ENCODE measurements at places on chromosomes 1 and 21.

- no peaks in the 10 kb centered on the region for H3K27me3 ChIP-seq
- peaks cover 25% of the 10 kb centered on the region for H3K4me1 ChIP-seq
- peaks cover 61% of the 10 kb centered on the region for H3K36me3 ChIP-seq
These were observed 40.2 kb downstream of the DUSP10 start for GRCh38 chr1:221701570-221702186.

DNA sequence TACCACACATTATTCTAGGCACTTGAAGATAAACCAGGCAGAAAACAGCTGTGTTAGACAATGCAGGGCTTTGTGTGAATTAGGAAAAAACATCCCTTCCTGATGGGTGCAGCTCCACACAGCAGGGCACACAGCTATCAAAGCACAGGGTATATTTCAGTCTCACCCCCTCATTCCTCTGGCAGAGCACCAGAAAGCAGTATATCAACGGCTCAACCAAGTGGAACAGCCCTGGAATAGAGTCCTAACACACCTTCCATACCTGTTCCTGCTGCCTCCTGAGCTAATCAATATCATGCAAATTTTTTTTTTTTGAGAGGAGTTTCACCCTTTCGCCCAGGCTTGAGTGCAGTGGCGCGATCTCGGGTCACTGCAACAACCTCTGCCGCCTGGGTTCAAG lies 32.1 kb downstream of the LYST start:
- H3K27ac ChIP-seq = no peak overlapping the region
- no peak for DNase-seq
- peaks cover 25% of the 10 kb centered on the region for H3K36me3 ChIP-seq
- H3K4me1 ChIP-seq = peaks cover 22% of the 10 kb centered on the region

DNA sequence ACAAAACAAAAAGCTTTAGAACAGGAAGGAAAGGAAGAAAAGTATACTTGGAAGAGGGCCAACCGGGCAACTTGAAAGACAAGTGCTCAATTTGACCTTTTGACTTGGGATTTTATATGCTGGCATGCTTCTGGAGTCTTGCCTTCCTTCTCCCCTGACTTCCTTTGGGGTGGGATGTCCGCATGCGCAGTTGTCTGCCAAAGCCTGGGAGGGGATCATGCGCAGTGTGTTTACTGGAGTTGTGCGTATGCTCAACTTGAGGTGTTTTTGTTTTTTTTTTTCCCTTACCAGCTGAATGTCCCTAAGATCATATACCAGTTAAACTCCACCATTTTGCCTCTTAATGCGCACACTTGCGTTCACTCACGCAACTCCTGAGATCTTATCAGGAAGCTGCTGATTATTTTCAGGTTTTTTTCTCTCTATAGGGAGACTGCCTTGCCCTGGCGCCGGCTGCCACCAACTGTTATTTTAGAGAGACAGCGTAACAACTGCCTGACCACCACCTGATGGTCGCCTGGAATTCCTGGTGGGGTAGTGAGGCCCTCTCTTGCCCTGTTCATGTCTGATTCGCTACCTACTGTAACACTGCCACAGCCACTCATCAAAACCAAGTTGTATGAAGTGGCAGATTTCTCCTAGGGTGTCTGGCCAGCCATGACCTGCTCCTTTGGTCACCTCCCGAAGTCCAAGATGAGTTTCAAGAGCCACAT lies 138.7 kb upstream of the ZNF644 start:
- no peak for DNase-seq
- no peaks in the 10 kb centered on the region for H3K36me3 ChIP-seq
- H3K4me3 ChIP-seq = no peak overlapping the region
- H3K27ac ChIP-seq = no peak overlapping the region
- H3K27me3 ChIP-seq = no peaks in the 10 kb centered on the region

- peaks cover 2% of the 10 kb centered on the region for H3K27me3 ChIP-seq
- H3K36me3 ChIP-seq = peaks cover 4% of the 10 kb centered on the region
- peaks cover 17% of the 10 kb centered on the region for H3K4me1 ChIP-seq
These were observed 33.4 kb downstream of the CYP2J2 start for GRCh38 chr1:59892841-59893811.

DNA sequence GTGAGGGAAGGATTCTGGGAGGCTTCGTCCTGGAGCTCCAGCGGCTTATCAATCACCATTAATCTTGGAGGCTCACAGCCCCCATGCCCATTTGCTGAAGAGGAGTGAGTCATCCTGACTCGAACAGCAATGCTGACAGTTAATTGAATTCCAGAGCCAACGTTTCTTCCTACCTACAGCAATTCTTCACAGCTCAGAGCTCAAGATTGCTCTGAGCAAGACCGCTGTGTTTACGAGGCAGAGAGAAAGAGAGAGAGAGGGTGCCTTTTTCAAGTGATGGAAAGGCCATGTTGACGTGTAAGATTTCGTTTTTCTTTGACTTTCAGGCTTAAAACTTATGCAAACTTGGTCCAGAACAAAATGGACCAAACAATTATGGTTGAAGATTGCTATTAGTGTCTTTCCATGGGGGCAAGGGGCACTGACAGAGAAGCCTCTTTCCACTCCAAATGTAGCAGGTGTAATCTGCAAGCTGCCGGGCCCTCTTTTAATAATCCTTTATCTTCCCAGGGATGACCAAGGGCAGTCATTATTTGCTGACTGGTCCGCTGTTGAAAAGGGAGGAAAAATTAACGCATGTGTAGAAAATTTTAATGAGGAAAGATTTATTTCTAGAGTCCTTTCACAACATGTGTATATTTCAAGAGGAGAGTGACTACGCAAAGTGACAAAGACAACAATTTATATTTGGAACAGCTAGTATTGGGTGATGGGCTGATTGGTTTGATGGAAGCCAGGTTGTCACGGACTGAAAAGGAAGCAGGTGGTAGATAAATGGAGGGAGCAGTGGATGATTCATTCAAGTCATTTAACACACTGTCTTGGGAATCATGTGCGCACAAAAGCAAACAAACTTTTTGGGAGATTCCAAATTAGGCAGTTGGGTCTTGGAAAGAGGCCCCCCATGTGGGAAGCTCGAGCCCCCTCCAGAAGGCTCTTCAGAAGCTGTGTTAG lies 136.1 kb upstream of the IRF2BP2 start:
- H3K4me3 ChIP-seq = no peak overlapping the region
- H3K27me3 ChIP-seq = no peaks in the 10 kb centered on the region
- H3K27ac ChIP-seq = no peak overlapping the region
- DNase-seq = no peak

DNA sequence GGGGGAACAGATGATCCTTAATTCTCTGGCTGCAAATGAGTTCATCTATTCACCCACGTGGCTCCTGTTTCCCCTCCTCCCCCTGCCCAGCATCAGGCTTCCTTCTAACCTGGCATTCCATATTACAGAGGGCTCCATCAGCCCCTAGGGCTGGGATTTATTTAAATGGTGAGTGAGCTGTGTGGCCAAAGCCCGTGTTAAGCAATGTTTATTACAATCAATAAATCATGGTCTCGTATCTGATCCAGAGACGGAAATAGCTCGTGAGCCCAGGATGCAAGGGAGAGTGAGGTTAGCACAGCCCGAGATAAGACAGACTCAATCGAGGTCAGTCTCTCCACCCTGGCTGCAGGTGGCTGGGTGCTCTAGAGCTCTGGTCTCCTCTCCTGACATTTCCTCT lies 43.1 kb upstream of the IGSF21 start:
- H3K27me3 ChIP-seq = peaks cover 13% of the 10 kb centered on the region
- peaks cover 3% of the 10 kb centered on the region for H3K4me1 ChIP-seq
- no peak for DNase-seq
- H3K27ac ChIP-seq = no peak overlapping the region
- no peaks in the 10 kb centered on the region for H3K36me3 ChIP-seq

DNA sequence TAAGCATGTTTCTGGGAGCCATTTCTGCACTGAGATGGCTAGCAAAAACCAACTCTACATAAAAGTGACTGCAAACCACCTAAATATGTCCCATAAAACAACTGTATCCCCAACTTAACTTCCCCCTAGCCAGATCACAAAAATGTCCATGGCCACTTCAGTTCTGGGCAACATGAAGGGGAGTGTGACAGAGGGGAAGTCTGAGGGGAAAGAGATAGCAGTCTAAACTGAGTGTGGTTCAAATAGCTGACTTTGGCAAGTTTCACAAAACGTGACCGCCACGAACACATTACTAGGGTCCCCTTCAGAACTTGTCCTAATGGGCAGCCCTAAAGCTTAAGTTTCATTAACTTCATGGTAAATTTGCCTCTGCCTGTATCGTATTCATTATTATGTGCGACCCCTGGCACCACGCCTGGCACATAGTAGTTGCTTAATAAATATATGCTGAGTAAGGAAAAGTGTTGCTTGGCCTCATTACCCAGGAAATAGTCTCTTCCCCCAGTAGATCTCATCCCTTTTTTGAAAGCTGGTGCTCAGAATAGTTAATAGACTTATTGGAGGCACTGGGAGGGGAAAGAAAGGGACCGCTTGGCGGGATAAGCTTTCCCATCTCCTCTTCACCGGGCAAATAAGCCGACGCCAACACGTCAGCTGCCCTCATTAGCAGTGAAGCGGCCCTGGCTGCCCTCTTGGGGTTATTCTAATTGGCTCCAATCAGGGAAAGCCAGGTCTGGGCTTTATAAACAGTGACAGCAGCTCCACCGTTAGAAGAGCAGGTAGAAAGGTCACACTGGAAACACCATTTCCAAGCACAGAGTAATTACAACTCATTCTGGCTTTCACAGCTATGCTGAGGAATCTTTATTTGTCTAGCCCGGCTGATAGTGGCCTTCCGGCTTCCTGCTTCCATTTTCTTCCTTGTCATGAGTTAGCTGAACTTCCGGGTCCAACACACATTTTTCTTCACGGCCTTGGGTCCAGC lies 122.1 kb downstream of the LRIG2 start:
- peaks cover 7% of the 10 kb centered on the region for H3K27me3 ChIP-seq
- DNase-seq = no peak
- H3K27ac ChIP-seq = no peak overlapping the region
- H3K4me1 ChIP-seq = peaks cover 2% of the 10 kb centered on the region
- no peaks in the 10 kb centered on the region for H3K36me3 ChIP-seq

DNA sequence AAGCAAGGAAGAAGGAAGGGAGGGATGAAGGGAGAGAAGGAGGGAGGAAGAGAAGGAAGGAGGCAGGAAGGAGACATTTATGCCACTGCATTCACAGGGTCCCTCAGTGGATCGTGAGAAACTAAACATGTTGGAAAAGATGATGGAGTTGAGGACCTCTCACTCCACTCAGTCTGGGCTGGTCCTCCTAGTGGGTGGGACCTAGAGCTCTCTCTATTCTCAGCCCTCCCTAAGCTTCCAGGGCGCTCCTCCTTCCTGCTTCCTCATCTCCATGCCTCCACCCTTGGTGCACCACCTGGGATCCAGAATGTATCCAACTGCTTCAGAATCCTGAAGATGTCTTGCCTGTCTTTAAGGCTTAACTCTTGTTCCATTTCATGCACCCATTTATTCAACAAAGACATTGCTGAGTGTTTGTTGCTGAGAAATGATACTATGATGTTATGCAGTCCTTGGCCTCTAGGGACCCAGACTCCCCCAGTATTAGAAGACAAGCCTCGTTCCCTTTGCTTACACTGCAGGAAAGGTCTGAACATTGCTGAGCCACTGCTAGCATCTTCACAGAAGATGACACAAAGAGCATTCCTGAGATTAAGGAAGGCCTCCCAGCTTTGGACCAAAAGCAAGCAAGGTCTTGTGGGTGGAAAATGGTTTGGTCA lies 88.5 kb downstream of the BEND5 start:
- no peak overlapping the region for H3K27ac ChIP-seq
- no peaks in the 10 kb centered on the region for H3K36me3 ChIP-seq
- no peaks in the 10 kb centered on the region for H3K4me1 ChIP-seq
- peaks cover 1% of the 10 kb centered on the region for H3K27me3 ChIP-seq
- no peak overlapping the region for H3K4me3 ChIP-seq

GRCh38 chr1:177256153-177257075 lies 85.7 kb downstream of the BRINP2 start:
- H3K27ac ChIP-seq = no peak overlapping the region
- H3K27me3 ChIP-seq = peaks cover 6% of the 10 kb centered on the region
- no peaks in the 10 kb centered on the region for H3K4me1 ChIP-seq
- no peaks in the 10 kb centered on the region for H3K36me3 ChIP-seq

- H3K27ac ChIP-seq = no peak overlapping the region
- H3K27me3 ChIP-seq = peaks cover 4% of the 10 kb centered on the region
- no peak for DNase-seq
- no peaks in the 10 kb centered on the region for H3K36me3 ChIP-seq
These were observed 1.1 kb upstream of the GUCA2A start for GRCh38 chr1:42165511-42166210.

- H3K27ac ChIP-seq = no peak overlapping the region
- no peak for DNase-seq
- H3K36me3 ChIP-seq = no peaks in the 10 kb centered on the region
- H3K4me1 ChIP-seq = no peaks in the 10 kb centered on the region
- H3K4me3 ChIP-seq = no peak overlapping the region
These were observed 140.6 kb downstream of the PEX14 start for GRCh38 chr1:10615332-10615731.

- H3K36me3 ChIP-seq = no peaks in the 10 kb centered on the region
- peaks cover 41% of the 10 kb centered on the region for H3K4me1 ChIP-seq
- H3K27me3 ChIP-seq = peaks cover 13% of the 10 kb centered on the region
- H3K27ac ChIP-seq = no peak overlapping the region
These were observed 53.6 kb upstream of the EFHD2 start for GRCh38 chr1:15355968-15356625.
